ENCODE measurements at places on chromosomes 13 and 19.

- DNase-seq: no peak
Observed at GRCh38 chr13:79614250-79614918, 133.4 kb downstream of the NDFIP2 start.

DNA sequence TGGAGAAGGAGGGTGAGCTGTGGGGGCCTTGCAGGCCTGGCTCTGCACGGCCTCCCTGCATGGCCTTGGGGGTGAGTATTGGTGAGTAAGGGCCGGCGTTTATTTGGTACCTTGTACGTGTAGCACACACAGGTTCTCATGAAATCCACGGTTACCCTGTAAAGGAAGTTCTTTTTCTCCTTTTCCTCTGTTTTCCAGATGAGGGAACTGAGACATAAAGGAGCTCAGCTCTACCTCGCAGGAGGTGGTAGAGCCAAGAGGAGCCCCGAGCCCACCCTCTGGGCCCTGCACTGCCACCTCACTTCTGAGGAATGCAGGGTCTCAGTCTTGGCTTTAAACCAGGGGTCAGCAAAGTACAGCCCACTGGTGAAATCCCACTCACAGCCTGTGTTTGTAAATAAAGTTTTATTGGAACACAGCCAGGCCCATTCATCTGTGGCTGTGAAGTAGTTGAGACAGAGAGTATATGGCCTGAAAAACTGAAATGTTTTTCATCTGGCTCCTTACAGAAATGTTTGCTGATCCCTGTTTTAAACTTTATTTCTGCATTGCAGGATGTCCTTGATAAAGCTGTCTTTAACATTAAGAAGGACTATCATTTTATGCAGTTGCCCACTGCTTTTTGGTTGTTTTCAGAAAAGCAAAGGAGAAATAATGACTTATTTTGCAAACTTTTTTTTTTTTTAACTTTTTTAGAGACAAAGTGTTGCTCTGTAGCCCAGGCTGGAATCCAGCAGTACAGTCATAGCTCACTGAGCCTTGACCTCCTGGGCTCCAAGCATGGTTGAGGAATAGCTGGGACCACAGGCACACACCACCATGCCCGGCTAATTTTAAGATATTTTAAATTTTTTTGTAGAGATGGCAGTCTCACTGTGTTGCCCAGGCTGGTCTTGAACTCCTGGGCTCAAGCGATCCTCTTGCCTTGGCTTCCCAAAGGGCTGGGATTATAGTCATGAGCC, 6.4 kb downstream of the EPN1 start:
- no peak for DNase-seq

- DNase-seq: no peak
Observed at GRCh38 chr13:91248249-91248648, 99.2 kb upstream of the MIR17HG start.

- DNase-seq: no peak
Observed at GRCh38 chr19:14127176-14127575, 9.2 kb downstream of the ASF1B start.

DNA sequence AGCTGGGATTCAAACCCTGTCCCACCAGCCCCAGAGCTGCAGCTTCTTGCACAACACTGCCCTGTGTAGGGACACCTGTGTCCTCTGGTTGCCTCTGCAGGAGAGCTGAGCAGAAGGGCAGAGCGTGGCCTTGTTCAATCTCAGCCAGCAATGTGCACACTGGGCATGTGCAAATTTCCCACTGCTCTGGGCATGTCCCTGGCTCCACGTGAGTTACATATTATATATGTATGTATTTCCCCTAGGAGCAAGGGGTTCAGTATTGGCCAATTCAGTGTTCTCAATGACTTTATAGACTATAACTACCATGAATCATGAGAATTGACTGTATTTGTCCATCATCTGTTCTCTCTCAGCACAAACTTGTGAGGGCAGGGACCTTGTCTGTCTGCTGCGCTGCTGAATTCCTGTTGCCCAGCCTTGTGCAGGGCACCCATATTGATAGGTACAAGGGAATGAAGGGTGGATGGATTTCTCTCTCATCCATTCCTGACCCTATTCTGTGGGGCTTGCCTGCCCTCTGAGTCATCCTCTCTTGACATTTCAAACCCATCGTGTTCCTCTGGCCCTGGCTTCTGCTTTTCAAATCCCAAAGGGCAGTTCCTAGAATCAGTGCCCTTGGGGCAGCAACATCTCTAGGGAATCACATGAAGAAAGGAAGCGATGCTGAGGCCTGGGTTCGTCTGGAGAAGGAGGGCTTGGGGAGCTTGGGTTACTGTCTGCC, 69.7 kb downstream of the ERICH6B start:
- no peak for DNase-seq

- no peak for DNase-seq
Observed at GRCh38 chr19:15199661-15200552, 888 bp downstream of the NOTCH3 start.

GRCh38 chr19:1132552-1133383, 29.0 kb downstream of the GPX4 start:
- DNase-seq: no peak

GRCh38 chr19:3969435-3970312, 1.2 kb downstream of the DAPK3 start:
- DNase-seq: peak; percentile 73

GRCh38 chr13:34570698-34571353, 371.2 kb upstream of the NBEA start:
- no peak for DNase-seq

- no peak for DNase-seq
Observed at GRCh38 chr13:88248393-88248792, 577.2 kb downstream of the SLITRK5 start.

DNA sequence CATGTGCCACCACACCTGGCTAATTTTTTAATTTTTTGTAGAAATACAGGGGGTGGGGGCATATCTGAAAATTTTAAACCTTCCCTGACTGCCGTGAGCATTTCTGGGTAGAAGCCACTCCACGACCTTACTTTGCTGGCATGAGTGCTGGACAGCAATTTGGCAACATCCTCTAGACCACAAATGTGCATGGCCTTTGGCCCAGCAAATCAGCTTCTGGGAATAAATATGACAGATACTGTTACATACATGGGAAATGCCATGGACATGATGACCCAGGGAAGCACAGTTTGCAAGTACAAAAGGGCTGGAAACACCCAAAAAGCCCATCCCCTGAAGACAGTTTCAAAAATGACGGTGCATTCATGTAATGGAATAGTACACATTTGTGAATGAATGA, 3.2 kb upstream of the PVR start:
- peak; percentile 67 for DNase-seq

DNA sequence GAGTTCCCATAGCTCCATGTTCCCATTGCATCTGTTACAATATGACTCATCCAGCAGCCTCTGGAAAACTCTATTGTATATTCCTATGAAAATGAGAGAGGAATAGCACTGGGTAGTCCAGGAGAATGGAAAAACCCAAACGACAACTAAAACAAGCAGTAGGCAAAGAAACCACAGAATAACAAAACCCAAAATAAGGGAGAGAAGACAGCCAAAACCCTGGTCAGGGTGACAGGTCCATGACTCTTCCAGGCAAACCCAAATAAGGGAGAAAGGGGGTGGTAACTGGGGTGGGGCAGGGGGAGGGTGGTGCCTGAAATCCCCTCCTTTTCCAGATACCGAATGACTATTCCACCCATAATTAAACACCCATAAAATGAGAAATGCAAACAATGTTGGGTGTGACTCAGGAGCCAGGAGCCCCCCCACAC, 4.0 kb upstream of the ZNF8 start:
- no peak for DNase-seq

Data from HS-27A (cell line).